NCI-H1105 treated with DMSO at 0.1 percent for 48 hours (cell line): ENCODE measurements at places on chromosomes 7 and 10.

- no peak for DNase-seq
Observed at GRCh38 chr7:98177553-98177952, 33.7 kb upstream of the BHLHA15 start.

DNA sequence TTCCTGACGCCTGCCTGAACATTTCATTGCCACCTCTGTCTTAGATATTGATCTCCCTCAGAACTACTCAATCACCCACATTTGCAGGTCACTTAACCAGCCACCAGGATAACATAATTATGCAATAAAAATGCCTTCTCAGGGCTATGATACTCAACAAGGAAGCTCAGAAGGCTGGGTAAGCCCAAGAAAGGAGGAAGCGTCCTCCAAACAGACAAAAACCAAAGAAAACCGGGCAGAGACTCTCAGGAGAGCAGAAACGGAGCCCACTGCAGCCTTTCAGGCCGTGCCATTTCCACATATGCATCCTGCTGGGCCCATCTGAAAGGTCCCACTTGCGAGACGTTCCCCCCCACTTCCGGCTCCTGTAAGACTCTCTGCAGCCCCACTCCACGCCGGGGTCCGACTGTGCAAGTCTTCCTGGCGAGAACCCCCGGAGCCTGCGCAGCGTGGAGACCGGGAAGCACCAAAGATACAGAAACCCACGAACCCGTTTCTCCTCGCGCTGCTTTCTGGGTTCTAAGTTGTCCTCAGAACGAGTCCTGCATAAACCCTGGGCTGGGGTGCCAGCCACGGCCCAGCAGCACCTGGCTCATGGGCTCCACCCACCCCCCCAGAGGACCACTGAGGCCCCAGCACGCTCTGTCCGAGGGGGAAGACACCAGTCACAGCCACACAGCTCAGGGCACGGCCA, 83.7 kb downstream of the DIP2C start:
- DNase-seq, result no peak

- no peak for DNase-seq
Observed at GRCh38 chr7:132100981-132101380, 475.3 kb downstream of the PLXNA4 start.

DNA sequence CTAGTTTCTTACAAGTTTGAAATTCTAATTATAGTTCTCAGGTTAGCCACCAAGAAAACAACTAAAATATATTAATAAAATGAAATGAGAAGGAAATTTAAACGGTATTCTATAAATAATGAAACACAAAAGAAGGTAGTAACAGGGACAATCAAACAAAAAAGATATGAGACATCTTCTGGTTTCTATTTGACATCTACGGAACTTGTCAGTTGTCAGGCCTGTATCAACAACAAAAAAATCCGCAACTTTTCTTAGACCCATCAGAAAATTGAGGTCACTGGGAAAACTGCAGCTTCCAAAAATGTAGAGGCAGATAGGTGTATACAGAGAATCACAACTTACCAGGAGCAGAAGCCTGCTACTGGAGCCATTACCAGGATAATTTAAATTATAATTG, 70.6 kb downstream of the ZPBP start:
- no peak for DNase-seq

DNA sequence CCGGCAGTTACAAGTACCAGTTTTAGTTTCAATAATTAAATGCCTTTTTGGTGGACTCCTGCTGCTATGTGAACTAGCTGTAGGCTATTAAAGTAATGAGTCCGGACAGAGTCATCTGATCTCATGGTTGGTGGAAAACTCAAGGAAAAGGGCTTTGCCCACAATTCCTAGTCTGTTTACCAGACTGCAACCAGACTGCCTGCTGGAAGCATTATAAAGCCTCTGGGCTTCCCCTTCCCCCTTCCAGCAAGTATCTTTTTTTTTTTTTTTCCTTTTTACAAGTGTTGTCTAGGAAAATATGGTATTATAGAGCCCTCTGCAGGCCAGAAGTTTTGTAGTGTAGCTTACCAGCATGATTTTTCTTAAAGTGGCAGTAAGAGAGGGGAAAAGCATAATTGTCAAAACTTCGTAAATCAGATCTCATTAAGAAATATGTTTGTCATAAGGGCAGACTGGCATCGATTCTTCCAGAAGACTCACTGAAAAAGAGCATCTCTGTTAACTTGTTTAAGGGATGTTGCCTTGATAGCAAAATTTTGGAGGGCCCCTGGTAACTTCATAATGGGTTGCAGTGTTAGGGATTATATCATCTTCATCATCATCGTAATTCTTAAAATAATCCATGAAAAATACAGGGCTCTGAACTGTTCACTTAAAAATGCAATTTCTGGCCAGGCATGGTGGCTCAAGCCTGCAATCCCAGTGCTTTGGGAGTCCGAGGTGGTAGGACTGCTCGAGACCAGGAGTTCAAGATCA, 181.3 kb downstream of the TAX1BP1 start:
- DNase-seq, result peak; percentile 87

- no peak for DNase-seq
Observed at GRCh38 chr7:104185346-104185745, 22.5 kb downstream of the ORC5 start.

DNA sequence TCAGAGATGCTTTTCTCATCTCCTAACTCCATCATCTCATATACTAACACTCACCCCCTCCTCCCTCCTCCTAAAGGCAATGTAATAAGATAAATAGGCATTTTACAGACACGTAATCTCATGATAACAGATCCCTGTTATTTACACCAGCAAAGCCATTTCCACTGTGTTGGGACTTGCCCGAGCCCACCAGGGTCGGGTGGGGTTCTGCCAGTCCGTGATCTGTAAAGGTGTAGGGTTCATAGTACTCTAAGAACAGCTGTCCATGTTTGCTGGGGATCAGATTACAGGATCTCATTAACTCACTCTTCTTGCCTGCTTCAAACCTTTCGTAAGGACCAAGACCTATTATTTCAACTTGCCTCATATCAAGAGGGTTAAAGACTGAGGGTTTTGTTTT, 172.4 kb downstream of the FZD1 start:
- peak; percentile 99 for DNase-seq

GRCh38 chr10:126214021-126214420, 174.3 kb downstream of the ADAM12 start:
- DNase-seq, result no peak

- no peak for DNase-seq
Observed at GRCh38 chr7:128869138-128869943, 6.7 kb downstream of the ATP6V1F start.

GRCh38 chr7:43308913-43309705, 196.7 kb downstream of the HECW1 start:
- no peak for DNase-seq

DNA sequence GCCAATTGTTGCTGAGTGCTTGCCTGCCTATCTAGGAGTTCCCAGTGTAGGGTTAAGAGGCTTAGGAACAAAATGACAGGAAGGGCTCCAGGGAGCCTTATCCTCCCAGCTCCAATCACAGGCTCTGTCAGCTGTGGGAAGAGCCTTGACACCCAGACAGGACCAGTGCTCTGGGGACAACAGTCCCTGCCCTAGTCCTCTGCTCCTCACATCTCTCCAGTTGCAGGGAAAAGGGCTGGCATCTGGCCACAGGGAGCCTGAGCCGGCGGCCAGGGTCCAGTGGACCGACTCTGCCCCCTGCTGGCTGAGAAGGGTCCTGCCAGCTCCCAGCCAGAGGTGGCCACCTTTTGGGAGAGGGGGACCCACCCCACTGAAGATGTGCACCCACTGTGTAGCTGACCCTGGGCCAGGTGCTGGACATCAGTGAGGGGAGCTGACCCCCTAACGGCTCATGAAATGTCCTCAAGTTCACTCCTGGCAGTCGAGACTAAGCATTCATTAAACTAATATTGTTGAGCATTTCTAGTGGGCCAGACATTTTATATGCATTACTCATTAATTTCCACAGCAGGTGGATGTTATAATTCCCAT, 17.6 kb downstream of the DNAJB12 start:
- DNase-seq, result peak; percentile 35

DNA sequence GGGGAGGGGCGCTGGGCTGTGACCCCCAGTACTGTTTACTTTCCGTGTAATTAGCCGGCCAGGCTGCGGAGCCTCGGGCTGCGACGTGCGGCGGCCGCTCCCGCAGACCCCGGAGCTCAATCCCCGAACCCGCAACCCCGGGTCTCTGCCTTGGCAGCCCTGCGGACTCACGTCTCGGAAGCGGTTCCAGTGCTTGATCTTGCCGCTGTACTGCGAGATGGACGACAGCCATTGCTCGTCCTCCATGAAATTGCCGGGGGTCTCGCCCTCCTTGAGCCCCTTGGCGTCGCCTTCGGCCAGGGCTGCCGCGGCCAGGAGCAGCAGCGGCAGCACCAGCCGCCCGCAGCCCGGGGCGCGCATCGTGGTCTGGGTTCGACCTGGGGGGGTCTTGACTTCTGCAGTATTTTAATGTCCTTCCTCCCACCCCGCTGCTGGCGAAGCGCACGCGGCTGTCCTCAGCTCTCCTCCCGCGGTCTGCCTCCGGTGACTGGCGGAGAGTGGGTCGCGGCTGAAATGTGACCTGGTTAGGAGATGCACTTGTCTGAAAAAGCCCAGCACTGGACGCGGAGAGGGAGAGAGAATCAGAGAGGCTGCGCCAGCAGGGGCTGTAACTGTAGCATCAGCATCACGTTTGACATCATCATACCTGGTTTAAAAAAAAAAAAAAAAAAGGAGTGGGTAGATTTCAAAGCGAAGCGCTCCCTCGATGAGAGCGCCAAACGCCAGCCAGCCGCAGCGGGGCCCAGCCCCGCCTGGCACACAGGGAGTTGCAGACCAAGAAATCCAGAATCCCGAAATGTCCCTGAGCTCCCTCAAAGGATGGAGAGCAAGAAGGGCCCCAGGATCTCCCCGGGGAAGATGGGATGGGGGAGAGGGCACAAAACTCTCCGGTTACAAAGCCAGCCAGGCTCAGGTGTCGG, at the start of gene SPOCK2:
SPOCK2 (minus strand) TSS at position 583 of the 920 bp plus-strand sequence; CDS start at position 360, 223 bp downstream.
- DNase-seq, result no peak

DNA sequence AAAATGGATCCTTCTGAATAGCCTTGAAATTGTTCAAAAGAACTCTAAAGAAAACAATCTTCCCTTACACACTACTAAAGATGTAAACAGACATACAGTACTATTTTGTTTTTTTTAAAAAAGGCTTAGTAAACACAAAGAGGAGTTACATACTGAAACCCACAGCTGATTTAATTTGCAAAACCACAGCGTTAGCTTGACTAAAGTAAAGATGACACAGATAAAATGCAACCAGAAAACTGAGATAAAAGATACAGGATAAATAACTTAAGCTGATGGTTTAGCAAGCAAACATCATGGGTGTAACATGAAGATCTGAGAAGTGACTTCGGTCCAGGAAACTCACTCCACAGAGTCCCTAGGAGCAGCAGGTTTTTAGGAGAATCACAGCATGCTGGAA, 21.8 kb downstream of the PRKCQ start:
- DNase-seq, result no peak

GRCh38 chr7:157832006-157832405, 495.2 kb downstream of the DNAJB6 start:
- DNase-seq, result no peak

GRCh38 chr7:100682991-100683658, 9.6 kb downstream of the GNB2 start:
- DNase-seq, result no peak

GRCh38 chr7:13320333-13320732, 632.9 kb downstream of the ARL4A start:
- DNase-seq, result no peak

DNA sequence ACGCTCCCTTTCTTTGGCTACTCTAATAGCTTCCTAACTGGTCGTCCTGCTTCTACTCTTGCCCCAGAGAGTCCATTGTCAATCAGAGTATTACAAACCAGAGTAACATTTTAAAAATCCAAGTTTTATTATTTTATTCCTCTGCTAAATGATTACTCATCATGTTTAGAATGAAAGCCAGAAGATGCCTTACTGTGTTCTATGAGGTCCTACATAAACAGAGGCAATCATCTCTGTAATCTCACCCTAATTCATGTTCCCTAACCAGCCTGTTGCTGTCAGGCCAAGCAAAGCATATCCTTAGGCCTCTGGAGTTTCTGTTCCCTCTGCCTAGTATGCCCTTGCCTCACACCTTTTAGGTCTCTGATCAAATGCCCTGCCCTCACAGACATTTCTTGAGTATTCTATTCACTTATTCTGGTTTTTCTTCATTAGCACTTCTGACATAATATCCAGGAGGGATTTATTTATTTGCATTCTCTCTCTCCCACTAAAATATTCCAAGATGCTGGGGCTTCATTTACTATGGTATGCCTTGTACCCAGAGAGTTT, 497.5 kb downstream of the PHTF2 start:
- DNase-seq, result no peak

GRCh38 chr10:73894245-73894971, 16.5 kb upstream of the PLAU start:
- no peak for DNase-seq

DNA sequence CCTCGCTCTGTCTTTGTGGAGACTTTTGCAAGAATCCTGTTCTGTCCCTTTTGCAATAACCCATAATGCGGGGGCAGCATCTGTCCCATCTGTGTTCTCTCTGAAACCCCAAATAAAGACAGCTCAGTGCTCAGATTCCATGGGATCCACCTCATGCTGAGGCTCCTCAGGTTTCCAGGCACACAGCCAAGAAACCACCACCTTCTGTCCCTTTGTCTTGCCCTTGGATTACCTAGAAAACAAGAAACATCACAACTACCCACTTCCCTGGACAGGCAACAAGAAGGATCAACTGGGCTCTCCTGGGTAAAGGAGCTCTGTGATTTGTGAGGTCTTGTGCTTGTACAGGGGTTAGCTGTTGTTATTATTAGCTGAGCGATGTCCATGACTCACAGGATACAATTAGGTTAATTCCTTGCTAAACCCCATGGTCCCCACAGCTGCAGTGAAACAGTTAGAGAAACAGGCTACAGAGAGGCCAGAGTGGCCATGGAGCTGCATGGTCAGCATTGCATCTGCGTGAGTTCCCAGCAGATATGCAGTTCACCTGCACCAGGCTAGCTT, 50.2 kb downstream of the CXCL12 start:
- no peak for DNase-seq

DNA sequence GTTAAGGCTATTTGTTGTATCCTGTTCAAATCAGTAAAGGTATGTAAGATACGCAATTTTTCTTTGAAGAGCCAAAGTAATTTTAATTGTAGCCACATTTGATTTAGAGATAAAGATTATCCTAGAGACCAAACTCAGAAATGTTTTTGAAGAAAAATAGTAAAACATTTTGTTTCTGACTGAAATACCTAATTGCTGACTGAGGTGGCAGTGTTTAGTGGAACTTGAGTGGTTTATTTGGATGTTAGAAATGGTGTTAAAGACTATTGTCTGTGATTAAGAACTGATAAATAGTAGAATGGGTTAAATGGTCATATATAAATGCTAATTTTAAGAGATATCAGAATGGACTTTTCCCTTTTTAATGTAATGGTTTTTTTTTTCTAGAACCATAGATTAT, 15.3 kb downstream of the EDRF1 start:
- no peak for DNase-seq

- DNase-seq, result peak; percentile 15
Observed at GRCh38 chr7:136104269-136104603, 127.1 kb upstream of the MTPN start.

DNA sequence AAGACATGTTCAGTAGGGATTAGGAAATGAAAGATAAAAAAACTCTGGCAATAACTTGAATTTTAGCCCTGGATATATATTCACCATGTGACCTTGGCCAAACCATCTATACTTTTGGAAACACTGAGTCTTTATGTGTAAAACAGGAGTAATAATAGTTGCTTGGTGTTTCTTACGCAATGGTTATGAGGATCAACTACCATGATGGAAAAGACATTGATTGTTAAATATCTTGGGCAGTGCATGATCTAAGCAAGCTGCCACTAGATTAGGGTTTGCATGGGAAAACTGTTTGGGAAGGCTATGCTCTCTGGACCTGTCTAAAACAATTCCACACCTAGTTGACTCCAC, 6.5 kb downstream of the OR6B1 start:
- DNase-seq, result no peak

GRCh38 chr7:17990761-17991160, 36.9 kb downstream of the PRPS1L1 start:
- DNase-seq, result no peak
